ENCODE measurements at places on chromosomes 4 and X.

DNA sequence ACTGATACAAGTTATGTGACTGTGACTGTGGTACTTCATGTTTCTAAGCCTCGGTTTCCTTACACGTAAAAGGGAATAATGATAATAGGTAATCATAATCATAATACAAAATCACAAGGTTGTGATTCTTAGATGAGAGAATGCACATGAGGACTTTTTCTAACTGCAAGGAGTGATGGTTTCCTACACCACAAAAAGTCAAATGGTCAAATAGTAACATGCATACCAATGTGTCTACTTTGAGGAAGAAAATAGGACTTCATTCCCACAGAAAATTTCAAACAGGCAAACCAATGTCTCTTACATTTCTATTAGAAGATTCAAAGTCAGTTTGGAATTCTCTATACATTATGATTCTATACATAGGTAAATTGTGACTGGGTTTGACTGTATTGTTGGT is 368.7 kb upstream of the FTHL17 start:
- no peak for DNase-seq

DNA sequence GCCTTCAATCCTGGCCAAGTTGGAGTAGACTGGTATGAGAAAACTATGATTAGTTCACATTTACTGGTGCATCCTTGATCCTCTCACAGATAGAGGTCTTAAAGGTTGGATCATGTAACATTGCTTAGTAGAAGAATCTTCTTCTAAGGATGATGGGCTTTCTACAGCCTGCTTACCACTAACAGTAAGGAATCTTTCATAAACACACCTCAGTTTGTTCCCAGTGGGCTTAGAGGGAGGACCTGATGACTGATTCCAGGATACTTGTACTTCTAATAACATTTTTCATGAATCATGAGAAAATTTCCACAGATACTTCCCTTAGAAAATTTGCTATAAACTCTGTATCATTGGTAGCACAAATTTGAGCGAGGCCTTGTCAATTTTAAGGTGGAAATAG is 40.6 kb downstream of the CCNI start:
- DNase-seq: no peak

DNA sequence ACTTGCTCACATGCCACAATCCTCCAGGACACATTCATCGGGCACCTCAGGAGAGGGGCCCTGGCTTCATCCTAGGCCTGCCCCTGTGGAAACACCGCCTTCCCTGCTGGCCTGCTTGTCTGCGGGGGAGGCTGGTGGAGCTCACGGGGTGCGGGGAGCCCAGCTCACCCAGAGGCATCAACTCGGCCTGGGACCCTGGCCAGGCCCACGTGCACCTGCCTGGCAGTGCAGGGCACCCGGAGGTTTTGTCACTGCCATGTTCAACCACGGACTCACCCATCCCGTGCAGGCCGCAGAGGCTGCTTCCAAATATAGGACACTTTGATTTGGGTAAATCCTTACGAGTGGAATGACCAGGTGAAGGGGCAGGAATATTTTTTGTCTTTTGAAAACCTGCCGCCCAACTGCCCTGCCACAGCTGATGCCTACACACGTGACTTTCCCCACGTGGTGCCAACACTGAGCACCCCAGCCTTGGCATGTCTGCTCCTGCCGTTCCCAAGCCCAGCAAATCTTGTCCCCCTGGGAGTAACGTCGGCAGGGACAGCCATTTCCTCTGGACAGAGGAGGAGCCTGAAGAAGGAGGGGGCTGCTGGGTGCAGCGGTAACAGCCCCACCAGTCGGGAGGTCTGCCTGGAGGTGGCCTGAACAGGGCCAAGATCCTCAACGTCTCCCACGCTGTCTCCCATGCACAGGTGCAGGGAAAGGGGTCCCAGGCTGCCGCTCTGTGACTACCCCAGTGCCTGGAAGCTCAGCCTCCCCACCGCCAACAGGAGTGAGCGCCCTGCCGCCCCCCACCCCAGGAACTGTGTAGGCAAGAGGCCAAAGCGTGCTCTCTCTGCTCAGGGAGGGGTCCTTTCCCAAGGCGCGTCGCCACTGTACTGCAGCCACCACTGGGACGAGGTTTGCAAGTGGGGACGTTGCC is 8.5 kb downstream of the MXD4 start:
- DNase-seq: no peak

DNA sequence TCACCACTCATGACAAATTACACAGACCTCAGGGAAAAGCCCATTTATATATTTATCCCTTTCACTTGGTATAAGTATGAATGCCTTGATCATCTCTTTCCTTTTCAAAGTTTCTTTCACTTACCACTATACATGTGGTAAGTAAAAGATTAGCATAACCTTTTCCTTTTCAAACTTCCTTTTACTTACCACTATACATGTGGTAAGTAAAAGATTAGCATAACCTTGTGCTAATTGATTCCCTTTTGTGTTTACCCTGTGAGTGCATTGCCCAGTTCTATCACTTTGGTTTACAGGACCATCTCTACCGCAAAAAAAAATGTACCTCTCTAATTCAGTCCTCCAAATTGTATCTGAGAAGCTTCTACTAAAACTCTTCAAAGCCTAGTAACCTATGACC is 32.7 kb upstream of the TCEANC start:
- no peak for DNase-seq

- no peak for DNase-seq
Measured at GRCh38 chr4:41587286-41587685, 49.3 kb downstream of the LIMCH1 start.

DNA sequence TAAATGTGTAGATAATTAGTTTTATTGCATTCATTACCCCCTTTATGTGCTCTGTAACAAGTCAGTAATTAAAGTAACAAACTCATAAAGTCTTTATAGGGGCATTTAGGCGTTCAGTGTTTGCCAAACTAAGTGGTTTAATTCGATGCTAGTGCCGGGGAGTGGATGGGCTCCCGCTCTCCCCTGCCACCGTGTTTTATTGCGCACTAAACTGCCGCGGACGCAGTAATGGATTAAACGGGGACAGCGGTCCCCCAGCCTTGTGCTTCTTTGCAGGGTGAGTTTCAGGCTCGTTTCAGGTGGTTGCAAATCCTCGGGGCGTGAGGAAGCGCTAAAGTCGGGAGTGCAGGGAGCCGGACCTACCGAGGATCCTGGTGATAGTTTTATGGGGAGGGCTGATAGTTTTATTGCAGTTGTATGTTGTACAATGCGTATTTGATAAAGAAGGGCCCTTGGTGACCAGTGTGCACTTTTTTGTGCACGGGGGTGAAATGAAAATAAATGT is 1.6 kb upstream of the PHOX2B start:
- peak; percentile 74 for DNase-seq

- no peak for DNase-seq
Measured at GRCh38 chr4:90181644-90182043, 54.5 kb downstream of the CCSER1 start.

DNA sequence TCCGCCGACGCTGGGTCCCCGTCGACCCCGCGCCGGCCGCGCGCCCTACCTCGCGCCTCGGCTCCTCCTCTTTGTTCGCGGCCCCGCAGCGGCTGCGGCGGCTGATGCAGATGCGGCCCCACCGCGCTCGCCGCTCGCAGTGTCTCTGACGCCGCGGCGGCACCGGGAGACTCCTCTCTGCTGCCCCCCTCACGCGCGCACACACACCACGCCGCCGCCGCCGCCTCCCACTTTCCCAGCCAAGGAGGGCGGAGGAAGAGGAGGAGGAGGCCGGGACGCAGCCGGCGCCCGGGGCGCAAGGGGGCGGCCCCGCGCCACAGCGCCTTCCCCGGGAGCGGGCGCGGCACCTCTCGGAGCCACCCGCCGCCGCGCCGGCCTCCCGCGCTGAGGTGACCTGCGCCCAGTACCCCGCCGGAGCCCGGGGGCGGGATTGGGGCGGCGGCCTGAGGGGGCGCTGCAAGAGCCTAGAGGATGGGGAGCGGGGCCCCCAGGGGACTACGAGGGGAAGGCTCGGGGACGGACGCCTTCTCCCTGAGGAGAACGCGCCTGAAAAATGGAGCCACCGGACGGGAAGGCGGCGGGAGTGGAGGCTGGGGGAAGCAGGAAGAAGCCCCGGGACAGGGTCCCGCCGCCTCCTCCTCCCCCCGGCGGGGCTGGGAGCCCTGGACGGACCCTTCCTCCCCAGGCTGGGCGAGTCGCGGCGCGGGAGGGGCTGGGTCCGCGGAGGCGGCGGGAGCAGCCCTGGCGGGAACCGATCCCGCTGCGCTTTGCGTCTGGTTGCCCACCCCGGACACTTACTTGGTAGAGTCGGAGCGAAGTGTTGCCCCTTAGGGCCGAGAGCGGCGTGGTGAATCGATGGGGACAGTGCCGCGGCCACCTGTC is at the start of gene SH3RF1:
SH3RF1 (minus strand) TSS at position 147 of the 882 bp plus-strand sequence. CDS start 1,744 bp downstream, outside the sequence.
- DNase-seq: peak; percentile 27

DNA sequence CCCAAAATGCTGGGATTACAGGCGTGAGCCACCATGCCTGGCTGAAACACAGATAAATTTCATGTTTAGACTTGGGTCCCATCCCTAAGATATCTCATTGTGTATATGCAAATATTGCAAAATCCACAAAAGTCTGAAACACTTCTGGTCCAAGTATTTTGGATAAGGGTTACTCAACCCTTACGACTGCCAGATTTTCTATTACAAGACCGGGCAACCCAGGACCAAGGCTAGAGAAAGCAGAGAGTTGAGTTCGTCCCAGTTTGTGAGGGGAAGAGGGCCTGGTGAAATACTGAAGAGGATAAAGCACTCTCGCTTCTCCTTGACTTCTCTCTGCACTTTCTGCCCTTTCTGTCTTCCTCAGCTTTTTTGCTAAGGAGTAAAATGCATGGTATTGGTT is 34.5 kb downstream of the ZFX start:
- DNase-seq: no peak

DNA sequence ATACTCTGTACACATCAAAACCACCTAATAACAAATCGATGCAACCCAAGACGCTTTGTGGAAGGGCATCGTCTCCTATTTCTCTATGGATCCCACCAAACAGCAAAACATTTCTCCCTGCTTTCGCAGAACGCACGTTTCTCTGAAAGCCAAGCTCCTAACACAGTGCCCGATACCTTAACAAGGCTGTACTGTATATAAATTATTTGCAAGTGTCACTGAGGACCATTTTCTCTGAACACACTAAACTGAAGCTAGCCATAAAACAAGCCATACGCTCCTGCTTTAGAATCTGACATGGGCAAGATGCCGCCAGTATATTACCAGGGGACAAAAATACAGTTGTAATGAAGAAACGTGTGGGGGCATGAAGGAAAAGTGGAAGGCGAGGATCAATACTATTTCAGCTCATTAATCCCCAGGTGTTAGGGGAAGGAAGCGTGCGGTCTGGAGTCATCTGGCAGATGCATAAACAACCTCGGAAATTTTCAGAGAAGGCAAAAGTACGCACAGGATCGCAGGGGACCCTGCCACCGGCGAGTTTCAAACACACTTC is 703 bp downstream of the KCNIP4 start:
- no peak for DNase-seq

DNA sequence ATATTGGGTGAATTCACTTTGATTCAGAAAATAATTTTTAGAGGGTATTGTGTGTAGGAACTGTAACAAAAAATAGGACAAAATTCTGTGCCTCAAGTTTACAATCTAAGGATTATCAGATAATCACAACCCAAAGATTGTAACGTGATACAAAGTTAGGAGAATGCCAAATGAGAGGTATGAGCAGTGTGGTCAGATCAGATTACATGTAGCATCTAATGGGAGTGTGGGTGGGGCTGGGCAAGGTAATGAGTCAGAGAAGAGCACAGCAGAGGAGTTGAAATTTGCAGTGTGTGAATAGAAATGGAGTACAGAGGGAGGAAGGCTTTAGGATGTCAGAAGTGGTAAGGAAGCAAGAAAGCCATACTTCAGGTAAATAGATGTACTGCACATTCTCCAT is 103.4 kb upstream of the TEX13A start:
- DNase-seq: no peak

GRCh38 chr4:142475663-142476062 is 370.4 kb downstream of the INPP4B start:
- DNase-seq: no peak

GRCh38 chr4:150123087-150123486 is 44.8 kb downstream of the DCLK2 start:
- no peak for DNase-seq

DNA sequence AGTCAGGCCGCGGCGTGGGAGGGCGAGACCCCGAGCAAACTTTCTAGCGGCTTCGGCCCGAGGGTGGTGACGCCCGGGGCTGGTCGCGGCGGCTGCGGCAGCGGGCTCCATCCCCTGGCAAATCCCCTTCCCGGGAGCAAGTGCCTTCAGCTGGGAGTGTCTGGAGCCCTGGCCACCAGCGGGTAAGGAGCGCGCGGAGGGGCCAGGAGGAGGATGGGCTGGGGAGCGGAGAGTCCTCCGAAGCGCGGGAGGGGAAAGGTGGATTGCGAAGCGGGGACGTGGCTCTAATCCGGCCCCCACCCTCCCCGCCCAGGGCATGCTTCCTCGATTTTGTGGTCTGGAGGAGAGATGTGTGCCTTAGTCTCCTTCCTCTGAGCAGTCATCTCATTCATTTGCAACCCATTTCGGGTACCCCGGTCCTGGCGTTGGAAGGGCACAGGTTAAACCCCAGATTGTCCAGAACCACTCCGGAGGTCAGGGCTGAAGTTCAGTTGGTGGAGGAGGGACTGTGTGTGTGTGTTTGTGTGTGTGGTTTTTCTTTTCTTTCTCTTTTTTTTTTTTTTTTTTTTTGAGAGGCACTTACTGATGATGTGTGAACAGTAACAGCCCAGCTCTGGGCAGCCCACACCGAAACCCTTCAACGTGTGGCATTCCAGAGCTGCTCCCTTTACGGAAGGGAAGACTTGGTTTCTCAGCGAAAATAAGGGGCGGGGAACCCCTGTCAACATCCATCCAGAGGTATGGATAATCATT is 516 bp downstream of the SGMS2 start:
- no peak for DNase-seq

DNA sequence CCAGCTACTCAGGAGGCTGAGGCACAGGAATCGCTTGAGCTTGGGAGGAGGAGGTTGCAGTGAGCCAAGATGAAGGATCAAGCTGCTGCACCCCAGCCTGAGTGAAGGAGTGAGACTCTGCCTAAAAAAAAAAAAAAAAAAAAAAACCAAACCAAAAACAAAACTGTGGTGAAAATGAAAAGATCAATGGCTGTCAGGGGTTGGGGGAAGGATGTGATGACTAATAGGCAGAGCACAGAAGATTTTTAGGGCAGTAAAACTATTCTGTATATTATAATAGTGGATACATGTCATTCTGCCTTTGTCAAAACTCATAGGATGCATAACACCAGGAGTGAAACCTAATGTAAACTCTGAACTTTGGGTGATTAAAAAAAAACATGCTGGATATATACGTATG is 69.9 kb upstream of the ELOVL6 start:
- no peak for DNase-seq

DNA sequence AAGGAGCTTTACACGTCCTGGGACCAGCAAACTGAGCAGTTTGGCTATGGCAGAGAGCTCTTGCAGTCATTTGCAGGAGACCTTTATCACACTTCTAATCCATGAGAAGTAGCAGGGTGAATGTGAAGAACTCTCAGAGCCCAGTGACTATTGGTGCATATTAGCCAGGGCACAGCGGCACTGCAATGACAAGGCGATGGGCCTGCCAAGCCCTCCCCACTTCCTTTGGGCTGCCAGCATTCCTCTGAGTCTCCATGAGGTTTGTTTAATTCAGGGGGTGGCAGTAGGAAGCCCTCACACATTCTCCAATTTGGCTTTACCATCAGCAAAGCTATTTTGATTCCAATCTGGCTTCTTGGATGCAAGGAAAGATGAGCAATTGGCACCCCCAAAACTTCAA is 79.2 kb upstream of the TSPAN7 start:
- DNase-seq: no peak

- peak; percentile 21 for DNase-seq
Measured at GRCh38 chrX:51743179-51743957, at the start of gene GSPT2. TSS of gene GSPT2 (plus strand) at chrX:51743442. CDS start at chrX:51743627, 185 bp downstream.

GRCh38 chrX:12999422-12999821 is 24.5 kb downstream of the TMSB4X start:
- DNase-seq: no peak

GRCh38 chrX:110745288-110745687 is 50.3 kb downstream of the CHRDL1 start:
- DNase-seq: no peak

Data from NCI-H748 treated with DMSO at 0.1 percent for 48 hours (cell line).